Right cardiac atrium (tissue), 5 donors: ENCODE measurements at places on chromosomes 5 and 9.

DNA sequence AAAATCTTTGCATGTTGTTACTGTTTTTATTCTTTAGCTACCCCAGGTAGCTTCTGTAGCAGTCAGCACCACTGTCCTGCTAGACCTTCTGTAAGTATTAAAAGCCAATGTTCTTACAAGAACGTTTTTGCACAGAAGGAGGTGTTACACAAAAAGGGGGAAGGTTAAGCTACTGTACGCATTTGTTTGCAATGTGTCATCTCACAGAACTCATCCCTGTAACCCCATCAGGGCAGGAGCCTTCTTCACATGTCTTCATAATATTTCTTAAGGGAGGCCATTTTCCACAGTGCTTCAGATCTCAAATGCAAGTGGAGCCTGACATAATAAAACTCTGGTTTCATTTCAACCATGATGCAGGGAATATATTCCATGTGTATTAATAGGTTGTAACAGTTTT lies 67.9 kb downstream of the OSMR start:
- no peak for DNase-seq

- no peak for DNase-seq
Observed at GRCh38 chr9:89732295-89732938, 127.6 kb downstream of the GADD45G start.

GRCh38 chr9:110874963-110875674 lies 163.2 kb downstream of the LPAR1 start:
- peak; percentile 67 for DNase-seq

- DNase-seq: no peak
Observed at GRCh38 chr9:116366241-116366640, 212.7 kb downstream of the PAPPA start.

- DNase-seq: no peak
Observed at GRCh38 chr9:113313261-113313660, 10.1 kb upstream of the RNF183 start.

DNA sequence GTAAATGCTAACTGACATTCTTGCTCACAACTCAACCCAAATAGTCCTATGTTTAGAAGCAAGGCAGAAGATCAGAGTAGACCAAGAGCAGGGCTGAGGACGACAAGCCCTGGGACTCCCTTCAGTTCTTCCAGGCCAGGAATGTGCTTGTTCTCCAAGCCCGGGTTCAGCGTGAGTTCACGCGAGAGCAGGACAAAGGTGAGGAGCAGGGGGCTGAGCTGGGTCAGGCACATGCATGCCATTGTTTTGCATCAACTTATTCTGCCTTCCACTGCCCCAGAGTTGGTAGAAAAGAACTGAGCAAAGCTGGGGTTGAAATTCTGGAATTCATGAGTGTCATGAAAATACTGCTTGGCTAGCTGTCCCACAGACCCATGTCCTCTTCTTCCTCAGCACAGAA lies 206.5 kb downstream of the PAX5 start:
- no peak for DNase-seq

GRCh38 chr9:109856785-109857184 lies 76.8 kb downstream of the PALM2AKAP2 start:
- DNase-seq: peak; percentile 89

- DNase-seq: peak; percentile 54
Observed at GRCh38 chr9:34651321-34651720, 664 bp upstream of the IL11RA start.

DNA sequence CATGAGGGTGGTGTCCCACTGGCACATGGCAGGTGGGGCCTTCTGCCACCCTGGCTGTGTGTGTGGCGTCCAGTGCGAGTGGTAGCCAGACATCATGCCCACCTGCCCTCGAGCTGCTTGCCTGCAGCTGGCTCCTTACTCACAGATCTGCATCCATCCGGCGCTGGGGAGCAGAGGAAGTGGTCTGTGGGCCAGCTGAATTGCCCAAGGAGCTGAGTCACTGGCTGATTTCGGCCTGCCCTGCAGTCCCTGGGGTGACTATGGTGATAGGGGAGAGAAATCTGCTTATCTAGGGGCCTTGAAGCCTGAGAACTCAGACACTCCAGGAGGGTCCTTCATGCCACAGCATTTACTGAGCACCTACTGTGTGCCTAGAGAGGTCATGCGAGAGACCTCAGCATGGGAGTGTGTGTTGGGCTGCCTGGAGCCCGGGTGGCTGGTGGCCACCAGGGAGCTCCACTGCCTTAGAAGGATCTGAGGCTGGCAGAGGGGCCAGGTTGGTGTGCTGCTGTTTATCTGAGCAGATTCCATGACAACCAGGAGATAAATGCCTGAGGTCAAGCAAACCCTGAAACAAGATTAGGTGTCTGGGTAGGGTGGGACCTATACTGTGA lies 57.1 kb downstream of the SLC22A5 start:
- DNase-seq: peak; percentile 83

GRCh38 chr9:78746010-78746409 lies 449.1 kb downstream of the PSAT1 start:
- no peak for DNase-seq

DNA sequence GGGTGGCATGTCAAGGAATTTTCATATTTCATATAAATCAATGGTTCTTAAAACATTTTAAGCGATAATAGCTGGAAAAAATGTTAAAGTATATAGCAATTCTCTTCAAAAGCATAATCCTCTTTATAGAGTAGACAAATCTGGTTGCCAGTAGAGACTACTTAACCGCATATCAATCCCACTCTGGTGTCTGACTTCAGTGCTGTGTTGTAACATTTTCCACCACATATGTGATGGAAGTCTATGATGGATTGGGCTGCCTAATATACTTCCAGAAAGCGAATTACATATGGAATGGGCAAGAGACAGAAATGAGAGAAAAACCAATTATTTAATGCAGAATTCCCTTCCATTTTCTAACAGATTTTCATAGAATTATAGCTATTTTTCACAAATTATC lies 54.3 kb downstream of the FBN2 start:
- no peak for DNase-seq

DNA sequence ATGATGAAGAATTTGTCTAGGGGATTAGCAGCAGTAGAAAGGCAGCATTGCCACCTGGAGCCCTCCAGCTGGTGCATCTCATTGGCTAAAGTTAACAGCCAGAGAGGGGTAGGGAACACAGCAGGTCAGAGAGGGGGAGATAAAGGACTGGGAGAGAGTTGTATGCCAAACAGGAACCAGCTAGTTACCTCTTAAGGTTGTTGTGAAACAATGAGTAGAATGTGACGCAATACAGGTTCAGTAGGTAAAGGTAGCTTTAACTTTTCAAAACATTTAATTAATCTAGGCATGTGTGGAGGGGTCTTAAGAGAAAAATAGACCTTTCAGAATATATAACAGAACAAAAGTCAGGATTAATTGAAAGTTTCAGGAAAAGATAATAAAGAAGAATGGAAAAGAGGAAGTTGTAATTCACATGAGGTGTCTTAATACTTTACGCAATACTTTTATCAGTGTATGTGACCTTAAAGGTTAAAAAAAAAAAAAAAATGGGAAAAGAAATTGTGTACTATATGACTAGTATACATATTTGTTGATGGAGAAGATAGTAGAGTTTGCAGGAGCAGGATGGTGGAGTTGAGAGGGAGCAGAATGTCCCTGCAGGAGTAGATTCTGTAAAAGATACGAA lies 14.3 kb downstream of the FBXO38 start:
- no peak for DNase-seq

DNA sequence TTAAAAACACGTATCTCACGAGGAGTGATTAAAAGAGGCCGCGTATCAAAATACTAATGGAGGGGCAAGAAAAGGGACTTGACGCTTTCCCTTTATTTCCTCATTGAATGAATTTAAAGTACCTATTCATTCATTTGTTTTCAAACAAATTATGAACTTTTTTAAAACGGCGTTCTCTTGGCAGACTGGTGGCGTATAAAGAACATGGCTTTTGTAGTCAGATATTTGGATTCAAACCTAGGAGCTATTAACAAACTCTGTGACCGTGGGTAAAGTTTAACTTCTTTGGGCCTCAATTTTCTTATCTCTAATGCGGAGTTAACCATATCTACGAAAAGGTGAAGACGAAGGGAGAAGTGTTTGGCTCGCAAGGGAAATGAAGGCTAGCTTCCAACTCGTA lies 876 bp downstream of the CAAP1 start:
- no peak for DNase-seq

- DNase-seq: no peak
Observed at GRCh38 chr5:106875591-106876297, 795.0 kb downstream of the EFNA5 start.

GRCh38 chr5:126780165-126780827 lies 3.4 kb downstream of the LMNB1 start:
- DNase-seq: no peak

GRCh38 chr9:132945186-132946130 lies 1.0 kb upstream of the TSC1 start:
- no peak for DNase-seq

DNA sequence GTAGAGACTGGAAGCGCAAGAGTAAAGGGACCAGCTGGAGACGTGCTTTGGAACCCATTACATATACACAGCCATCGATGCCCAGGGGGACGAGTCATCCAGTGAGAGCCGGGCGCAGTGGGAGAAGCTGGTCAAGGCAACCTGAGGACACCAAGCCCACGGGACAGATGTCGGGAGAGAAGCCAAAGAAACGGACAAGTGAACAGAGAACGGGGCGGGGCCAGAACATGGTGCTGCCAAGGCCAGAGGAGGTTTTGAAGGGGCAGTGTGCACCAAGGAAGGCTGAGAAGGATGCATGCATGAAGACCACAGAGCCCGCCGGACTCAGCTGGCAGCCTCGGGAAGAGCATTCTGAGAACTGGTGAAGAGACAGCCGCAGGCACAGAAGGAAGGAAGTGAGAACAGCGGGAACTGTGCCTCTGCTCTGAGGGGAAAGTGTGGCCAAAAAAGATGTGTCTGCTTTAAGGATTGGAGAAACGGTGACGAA lies 20.3 kb downstream of the CAMSAP1 start:
- DNase-seq: peak; percentile 71

DNA sequence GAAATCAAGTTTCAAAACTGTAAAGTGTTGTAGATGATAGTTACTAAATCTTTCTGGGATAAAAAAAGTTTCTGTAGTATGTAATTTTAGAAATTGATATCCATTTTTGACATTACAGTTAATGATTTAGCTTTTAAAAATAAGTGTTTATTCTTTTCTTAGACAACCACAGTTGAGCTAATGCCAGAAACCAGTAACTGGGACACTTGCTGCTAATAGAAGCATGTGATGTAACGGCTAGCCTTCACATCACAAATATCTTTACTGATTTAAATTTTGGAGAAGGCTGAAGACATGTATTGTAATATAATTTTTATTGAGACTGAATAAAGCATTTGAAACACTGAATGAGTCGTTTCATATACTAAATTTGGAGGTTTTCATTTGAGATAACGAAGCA lies 18.8 kb downstream of the CSNK1G3 start:
- DNase-seq: no peak

GRCh38 chr9:90858457-90858901 lies 56.9 kb downstream of the SYK start:
- DNase-seq: no peak

DNA sequence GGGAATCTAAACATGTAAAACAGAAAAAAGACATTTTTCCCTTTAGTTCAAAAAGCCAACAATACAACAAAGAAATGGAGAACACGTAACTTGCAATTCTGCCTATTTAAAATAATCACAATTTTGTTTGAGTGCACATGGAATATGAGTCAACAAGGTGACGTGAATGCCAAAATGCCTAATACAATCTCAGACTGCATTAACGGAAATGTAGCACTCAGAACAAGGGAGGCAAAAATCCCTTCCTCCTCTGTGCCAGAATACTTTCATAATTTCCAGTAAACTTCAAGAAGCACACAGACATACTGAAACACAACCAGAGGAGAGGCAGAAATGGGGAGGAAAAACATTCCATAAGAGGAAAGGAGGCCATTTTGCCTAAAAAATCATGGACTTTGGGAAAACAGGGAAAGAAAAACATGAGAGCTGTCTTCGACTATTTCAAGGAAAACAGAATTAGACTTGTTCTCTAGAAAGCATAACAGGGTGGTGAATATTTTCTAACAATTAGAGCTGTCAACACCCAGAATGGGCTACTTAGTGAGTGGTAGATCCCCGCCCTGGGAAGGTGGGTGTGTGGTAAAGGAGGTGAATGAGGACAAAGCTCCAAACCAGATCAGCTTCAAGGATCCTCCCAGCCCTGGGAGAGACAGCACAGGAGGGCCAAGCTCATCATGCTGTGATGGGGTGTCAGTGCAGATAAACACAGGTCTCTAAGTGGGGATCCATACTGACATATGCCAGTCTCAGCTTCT lies 48.2 kb downstream of the ABCA1 start:
- DNase-seq: no peak

GRCh38 chr9:133735931-133736330 lies 2.2 kb downstream of the SARDH start:
- no peak for DNase-seq

DNA sequence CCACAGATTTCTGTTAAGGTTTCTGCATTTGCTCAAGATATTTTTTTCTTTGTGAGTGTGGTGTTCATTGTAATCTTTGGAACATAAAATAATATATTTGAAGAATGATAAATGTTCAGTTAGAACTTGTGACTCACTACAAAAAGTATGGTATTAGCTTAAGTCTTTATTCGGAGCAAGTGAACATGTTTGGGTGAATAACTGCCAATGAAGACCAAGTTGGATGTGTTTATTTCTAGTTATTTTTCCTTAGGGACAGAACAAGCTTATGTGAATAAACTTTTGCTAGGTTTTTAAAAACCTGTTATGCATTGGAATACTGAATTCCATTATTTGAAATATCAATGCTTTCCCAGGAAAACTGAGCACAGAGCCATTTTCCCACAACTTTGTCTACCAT lies 418.6 kb downstream of the SLCO4C1 start:
- DNase-seq: no peak

DNA sequence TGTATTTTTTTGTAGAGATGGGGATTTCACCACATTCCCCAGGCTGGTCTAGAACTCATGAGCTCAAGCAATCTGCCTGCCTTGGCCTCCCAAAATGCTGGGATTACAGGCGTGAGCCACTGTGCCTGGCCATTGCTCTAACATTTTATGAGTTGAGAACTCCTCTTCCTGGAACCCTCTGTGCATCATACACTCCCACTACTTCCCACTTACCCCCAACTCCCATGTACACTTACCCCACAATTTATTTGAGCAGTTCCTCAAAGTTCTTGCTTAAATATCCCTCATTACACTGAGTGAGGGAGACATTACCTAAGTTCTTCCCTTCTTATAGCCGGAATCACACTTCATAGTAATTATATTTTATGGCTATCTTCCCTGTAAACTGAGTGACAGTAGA lies 42.9 kb upstream of the GALNT10 start:
- DNase-seq: no peak
